Natural killer cell treated with Interleukin-12 subunit alpha and Interleukin-12 subunit beta and Interleukin-15 and Interleukin-18, amount 100 ng/mL, for 72 hours (primary cell): ENCODE measurements at places on chromosomes 7 and 10. TPM values are rescaled to one million over a fixed set of nuclear protein-coding genes. Genes with fewer than 3 reads are reported as not detected.

GRCh38 chr10:79390551-79391229 is 43.4 kb downstream of the PPIF start:
- DNase-seq = no peak

- no peak for DNase-seq
These were observed 563.0 kb upstream of the SEMA3D start for GRCh38 chr7:85749696-85750453.

DNA sequence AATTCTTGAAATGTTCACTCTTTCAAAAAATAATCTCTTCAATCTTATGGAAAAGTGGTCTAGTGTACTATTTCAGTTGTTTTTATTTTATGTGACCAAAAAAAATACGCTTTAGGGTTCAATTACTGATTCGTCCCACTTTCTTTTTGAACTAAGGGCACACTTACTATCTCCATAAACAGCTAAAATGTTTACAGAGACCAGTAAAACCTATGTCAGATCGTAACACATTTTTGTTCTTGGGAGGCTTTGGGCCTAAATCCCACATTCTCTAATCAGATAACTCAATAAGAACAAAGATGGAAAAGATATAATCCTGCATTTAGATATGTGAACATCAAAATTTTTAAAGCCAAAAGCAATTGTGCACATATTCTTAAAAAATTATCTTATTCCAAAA is 29.8 kb upstream of the EPC1 start:
- DNase-seq = no peak

DNA sequence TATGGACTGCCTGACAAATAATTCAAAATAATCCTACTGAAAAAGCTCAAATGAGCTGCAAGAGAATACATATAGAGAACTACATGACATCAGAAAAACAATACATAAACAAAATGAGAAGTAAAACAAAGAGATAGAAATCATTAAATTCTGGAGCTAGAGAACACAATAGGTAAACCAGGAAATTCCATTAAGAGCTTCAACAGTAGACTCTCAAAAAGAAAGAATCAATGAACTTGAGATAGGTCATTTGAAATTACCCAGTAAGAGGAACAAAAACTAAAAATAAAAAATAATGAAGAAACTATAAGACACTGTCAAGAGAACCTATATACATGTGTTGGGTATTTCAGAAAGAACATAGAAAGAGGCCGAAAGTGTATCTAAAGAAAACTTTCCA is 186.3 kb downstream of the PTN start:
- no peak for DNase-seq

DNA sequence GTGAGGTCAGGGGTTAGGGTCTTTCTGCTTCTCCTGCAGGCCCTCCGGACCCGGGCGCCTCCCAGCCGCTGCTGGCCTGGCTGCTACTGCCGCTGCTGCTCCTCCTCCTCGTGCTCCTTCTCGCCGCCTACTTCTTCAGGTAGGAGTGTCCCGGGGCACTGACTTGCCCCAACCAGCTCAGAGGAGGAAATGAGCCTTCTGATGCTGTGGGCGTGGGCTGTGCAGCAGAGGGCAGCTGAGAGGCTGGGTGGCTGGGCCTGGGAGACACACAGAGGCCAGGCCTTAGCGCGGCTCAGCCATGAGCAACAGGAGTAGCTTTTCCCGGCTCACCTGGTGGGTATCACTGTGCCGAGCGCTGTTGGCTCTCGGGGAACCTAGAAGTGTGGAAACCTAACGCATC is 78.9 kb downstream of the MKI67 start:
- DNase-seq = peak; percentile 91

DNA sequence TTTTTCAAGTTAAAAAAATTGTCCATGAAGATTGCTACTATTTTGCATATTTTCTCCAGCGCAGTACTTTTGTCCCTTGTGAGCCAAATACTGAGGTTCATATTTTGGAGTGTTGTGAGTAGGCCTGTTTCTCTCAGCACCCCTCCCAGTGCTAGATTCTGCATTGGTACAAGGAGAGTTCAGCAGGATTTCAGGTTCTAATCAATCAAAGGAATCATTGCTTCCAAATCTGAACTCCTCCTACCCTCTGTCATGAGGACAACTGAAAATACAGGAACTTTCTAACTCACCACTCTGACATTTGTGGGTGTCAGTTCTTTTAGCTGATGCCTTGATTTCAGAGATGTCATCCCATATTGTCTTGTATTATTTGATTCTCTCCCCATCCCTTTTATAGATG is 299.9 kb downstream of the FZD1 start:
- no peak for DNase-seq

- DNase-seq = no peak
These were observed 561.9 kb upstream of the KCND2 start for GRCh38 chr7:119711104-119711503.

Gene CCDC146
- total RNA-seq = 3.4 TPM

Gene EEF1AKMT2
- total RNA-seq = 18.4 TPM

Gene PKD2L1
- total RNA-seq = not detected

Gene VGF
- 0.31 TPM for total RNA-seq
